Tongue (tissue), 3 donors: ENCODE measurements at places on chromosomes 1 and 21.
A peak's percentile ranks its signal among the peaks of the same experiment; 100 is the strongest.

GRCh38 chr1:50750021-50750619, 209.9 kb downstream of the FAF1 start:
- peak; percentile 15 for DNase-seq

GRCh38 chr1:57040811-57041210, 75.0 kb upstream of the C8B start:
- DNase-seq: no peak

GRCh38 chr1:3847081-3847480, 9.9 kb downstream of the CEP104 start:
- no peak for DNase-seq

DNA sequence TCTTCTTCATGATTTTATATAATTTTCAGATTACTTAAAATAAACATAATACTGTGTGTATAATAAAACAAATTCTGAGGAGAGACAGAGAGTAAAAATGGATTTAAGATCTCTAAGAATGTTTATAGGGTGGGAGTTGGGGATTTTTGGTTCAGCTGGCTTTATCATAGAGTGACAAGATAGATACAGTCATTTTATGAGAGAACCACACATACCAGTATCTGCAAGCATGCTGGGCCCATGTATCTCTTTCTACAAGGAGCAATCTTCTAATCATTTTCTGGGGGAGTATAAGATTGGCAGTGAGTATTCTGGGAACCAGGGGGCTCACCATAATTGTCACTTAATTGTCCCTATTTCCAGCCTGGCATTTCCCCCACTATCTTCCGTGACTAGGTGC, 64.3 kb upstream of the DUSP10 start:
- no peak for DNase-seq

DNA sequence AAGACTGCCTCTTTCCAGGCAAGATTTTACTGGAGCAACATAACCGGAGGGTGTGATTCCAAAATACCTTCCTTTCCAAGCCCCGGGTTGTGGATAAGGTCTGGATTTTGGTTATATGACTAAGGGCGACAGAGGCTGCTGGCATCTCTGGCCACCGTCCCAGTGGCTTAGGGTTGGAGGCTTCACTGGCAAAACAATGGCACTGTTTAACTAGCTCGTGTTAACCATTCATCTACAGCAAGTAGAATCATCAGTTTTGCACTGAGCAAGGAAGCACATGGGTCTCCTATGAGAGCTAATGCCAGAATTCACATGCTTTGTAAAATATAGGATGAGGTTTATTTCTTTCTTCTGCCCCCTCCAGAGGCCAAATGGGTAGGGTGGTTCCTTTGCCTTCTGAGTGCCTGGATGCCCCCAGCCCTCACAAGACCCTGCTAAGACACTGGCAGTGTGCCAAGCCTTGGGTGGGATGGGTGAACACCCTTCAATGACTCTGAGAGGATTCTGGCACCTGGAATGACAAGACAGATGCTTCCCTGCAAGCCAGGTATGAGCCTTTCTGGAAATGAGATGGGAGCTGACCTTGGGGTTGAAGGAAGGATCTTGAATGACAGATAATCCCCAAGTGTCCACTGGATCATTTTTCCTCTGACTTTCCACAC, 36.8 kb downstream of the DHCR24 start:
- DNase-seq: no peak

DNA sequence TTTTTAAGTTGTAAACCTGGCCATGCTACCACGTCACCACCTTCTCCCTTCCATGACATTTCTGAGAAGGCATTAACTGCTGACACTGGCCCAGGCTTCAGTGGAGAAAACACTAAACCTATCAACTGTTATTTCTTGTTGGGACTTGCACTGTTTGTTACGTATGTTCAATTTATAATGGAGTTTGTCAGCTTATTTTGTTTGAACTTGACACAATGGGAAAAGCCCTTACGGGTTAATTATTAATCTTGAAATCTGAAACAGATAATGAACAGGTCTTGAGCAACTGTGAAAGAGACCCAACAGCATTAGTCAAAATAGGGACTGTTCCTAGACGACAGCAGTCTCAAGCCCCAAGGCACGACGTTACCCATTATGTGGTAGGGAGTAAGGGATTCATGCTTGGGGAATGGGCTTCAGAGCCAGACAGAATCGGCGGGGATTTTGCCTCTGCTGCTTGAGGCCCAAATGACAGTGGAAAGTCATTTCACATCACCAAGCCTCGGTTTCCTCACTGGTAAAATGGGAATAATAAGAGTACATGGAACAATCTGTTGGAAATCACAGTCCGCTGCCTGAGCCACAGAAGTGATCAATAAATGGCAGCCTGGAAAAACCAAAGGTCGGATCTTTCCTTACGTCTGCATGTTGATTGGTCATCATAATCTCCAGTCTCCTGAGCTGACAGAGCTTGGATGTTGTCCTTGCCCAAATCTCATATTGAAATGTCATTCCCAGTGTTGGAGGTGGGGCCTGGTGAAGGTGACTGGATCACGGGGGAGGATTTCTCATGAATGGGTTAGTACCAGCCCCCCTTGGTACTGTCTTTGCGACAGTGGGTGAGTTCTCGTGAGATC, 44.5 kb downstream of the TIAM1 start:
- DNase-seq: no peak

GRCh38 chr1:100757946-100758345, 38.4 kb downstream of the VCAM1 start:
- DNase-seq: no peak

GRCh38 chr1:176211396-176212165, 4.5 kb upstream of the COP1 start:
- no peak for DNase-seq

- no peak for DNase-seq
These were observed 369.5 kb downstream of the NTNG1 start for GRCh38 chr1:107510347-107510746.

DNA sequence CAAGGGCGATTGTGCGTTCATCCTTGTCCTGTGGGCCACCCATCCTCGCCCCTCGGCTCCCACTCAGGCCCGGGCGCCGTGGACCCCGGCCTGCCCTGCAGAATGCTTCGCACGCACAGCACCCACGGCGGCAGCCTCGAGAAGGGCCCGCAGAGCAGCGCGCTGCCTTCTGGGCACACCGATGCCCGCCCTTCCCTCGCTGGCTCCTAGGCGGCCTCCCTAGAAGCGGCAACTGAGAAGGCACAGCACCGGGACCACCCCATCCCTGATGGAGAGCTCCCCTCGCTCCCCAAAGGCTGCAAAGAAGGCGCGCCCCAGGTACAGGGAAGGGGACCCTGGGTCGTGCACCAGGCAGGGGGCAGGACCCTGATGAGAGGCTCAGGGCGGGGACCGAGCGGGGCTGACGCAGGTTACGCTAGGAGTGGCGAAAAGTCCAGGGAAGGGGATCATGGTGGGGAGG, 971 bp downstream of the CAPZB start:
- no peak for DNase-seq

DNA sequence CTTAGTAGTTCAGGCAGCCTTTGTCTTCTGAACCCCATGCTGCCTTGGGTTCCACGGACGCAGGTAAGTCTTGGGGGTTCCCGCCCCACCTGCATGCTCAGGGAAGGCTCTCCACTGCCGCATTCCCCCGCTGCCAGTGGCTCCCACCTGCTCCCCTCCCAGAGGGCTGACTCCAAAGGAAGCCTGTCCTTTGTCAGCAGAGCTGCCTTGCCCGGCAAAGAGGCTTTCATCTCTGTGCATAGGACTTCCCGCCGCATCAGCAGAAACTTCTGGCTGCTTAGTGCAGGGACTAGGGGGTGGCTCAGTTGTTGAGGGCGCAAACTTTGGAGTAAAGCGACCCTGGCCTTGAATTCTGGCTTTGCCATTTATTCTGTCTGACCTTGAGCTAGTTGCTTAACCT, 25.2 kb upstream of the ACTL8 start:
- no peak for DNase-seq

DNA sequence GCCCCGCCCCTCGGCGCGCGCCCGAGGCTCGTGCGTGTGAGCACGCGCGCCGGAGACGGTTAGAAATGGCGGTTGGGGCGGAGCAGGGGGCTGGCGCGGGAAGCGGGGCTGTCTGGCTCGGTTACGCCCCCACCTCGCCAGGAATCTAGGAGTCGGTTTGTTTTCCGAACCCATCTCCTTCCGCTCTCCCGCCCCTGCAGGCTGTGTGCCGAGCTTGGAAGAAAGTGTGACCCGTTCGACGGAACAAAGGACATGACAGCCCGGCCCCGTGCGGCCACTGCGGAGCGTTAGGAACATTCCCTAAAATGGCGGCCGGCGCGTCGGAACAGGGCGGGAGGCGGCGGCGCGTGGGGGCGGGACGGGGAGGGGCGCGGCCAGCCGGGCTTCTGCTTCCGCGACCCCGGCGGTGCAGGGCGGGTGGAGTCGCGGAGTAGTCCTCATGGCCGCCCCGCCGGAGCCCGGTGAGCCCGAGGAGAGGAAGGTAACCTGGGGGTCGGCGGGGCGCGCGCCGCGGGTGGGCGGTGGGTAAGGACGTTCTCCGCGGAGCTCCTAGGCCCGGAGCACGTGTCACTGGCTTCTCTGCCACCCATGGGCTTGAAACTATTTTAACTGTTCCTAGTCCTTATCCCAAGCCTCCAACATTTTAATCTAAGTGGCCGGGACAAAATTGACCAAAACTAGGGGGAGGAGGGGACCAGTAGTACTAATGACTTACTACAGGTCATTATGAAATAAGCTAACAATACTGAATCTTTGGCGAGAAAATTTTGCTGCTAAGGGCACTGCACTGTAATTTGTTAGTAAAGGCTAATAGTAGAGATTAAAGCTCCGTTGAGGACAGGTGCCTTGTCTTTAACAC, at the start of gene COX20:
TSS of gene COX20 (plus strand) at position 383 of the 859 bp plus-strand sequence. CDS start at position 440, 57 bp downstream.
- peak; percentile 98 for DNase-seq

DNA sequence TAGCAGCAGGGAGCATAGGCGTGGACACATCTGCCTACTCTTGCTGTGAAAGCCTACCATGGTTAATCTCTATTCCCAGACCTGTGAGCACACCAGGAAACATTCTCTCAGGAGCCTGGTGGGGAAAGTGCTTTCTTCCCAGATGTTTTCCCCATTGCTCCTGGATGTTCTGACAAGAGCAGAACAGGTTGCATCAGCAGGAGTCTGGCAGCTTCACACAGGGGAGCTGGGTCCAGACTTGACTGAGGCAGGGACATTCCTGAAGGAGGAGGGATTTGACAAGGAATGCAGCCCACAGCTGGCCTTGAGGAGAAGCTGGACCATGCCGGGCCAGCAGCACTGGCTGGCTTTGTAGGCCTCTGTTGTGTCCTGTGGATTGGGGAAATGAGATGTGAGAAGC, 21.0 kb upstream of the ARTN start:
- peak; percentile 63 for DNase-seq

DNA sequence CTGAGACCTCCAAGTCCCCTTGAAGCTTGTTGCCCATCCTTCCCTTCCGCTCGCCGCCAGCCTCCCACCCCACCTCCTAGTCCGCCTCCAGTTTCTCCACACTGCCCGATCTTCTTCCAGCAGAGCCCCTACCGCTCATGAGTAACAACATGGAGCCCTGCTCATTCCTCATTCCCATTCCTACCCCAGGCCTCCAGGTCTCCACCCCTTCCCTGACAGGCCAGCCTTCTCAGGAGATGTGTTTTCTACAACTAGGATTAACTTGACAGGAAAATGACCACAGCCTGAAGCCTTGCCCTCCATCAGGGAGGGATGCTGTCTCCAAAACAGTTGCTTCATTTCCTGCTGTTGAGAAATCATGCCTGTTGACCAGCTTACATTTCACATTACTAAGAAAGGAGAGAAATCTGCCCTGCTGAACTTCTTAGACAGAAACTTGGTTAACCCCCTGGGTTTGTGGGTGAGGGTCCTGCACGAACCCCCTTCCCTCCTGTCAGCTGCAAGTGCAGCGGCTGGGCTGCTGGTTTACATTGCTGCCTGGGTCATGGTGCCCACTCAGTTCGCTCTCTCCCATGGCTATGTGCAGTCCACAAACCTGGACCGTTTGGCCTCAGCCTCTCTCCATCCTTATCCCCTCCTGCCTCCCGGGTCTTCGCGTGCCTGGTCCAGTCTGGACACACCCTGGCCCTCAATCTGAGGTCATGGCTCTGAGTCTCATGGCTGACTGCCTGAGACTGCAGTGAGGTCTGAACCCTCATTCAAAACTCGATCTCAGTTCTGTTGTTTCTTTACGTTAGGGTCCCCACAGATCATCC, 16.1 kb upstream of the CHI3L1 start:
- peak; percentile 39 for DNase-seq

DNA sequence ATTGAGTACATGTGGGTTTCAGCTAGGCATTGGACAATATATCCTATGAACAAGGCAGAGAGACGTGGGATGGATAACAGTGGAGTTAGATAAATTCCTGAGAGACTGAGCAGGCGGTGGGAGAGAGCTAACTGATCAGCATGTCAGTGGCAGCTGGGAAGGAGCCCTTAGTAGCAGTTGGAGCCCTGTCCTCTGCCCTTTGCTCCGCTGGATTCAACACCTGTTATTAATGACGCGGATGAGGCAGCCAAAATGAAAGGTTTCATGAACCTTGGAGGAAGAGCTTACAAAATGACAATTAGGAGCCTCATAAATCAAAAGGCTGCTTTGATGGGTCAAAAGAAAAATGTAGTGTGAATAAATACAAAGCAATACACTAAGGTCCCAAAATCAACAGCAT, 16.1 kb downstream of the UBIAD1 start:
- DNase-seq: no peak

DNA sequence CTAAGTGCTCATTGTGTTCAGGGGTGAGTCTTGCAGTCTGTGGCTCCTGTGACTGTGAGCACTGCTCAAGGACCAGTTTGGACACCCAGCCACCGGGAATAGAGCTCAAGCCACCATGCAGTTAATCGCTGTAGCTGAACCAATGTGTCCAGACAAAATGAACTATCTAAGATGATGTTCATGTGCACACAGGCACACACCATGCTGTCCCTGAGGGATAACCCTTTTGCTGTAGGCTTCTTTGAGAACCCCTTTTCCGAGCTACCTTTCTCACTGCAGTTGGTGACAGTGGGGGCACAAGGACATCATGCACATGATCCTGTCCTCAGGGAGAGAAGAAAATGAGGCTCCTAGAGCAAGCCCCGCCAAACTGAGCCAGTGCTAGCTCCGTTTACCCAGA, 50.6 kb upstream of the CTBS start:
- DNase-seq: no peak

GRCh38 chr1:8460784-8461183, 142.9 kb downstream of the SLC45A1 start:
- no peak for DNase-seq

- DNase-seq: no peak
These were observed 856 bp downstream of the AVPR1B start for GRCh38 chr1:206116191-206116872.

DNA sequence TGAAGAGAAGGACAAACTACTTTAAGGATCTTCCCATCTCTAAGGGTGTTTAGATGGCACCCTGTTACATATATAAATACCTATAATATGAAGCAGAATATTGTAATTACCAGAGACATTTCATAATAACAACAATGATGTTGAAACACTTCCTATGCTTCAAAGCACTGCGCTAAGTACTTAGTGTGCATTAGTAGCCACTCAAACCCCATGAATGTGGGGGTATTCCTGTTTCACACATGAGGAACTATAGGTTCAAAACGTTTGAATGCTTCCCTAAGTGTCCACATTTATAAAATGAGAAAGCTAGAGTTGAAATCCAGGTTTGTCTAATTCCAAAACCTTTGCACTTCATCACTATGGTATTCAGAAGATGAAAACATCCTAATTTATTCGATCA, 18.5 kb upstream of the OR10J5 start:
- DNase-seq: no peak
